M059J (cell line): ENCODE measurements at places on chromosomes 6 and 20.

DNA sequence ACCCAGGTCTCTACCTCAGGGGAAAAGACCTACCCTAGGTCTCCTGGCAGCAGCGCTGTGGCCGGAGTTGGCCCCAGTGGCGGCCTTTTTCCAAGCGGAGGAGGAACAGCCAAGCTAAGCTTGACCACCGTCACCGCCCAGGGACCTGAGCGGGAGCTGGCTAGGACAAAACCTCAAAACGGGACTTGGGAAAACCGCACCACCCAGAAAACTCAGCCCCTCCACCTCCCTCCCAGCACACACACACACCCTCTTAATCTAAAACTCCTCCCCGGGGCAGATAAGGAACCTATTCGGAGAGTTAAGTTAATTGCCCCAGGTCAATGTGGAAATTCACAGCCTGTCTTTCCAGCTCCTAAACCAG is 2.7 kb upstream of the TRERF1 start:
- DNase-seq: no peak

DNA sequence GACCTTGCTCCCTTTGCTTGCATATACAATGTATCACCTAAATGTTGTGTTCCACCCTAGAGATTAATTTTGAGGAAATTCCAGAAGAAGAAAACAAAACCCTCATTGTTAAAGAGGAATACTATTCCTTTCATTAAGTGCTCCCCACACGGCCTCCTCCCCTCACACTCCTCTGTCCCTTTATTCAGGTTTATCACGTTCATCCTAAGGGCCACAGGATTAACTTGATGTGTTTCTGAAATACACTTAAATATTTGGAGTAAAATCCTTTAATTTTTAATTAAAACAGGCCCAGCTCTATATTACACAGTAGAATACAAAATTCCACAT is 89.4 kb upstream of the MRPS10 start:
- no peak for DNase-seq

DNA sequence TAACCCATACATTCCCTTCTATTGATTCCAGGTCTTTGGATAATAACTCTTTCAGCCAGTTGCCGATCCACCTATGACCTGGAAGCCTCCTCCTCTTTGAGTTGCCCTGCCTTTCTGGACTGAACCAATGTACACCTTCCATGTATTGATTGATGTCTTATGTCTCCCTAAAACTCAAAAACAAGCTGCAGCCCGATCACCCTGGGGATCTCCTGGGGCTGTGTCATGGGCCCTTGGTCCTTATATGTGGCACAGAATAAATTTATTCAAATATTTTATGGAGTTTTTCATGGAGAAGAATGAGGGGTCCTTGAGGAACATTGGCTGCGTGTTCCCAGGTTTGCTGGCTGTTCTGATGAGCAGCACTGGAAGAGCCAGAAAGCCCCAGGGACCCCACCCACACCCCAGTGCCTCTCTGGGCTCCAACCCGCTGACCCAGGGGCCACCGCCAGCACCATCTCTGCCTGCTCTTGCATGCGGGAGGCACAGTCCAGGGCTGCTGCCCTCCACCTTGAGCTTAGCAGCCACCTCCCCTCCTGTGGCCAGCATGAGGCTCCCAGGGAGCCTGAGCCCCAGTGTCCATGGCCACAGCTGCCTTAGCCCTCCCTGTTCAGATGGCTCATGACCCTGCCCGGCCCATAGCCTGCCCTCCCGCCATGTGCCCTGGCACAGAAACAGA is 36.5 kb upstream of the CST7 start:
- no peak for DNase-seq

GRCh38 chr20:36824142-36824940 is 50.8 kb upstream of the DSN1 start:
- peak; percentile 24 for DNase-seq

DNA sequence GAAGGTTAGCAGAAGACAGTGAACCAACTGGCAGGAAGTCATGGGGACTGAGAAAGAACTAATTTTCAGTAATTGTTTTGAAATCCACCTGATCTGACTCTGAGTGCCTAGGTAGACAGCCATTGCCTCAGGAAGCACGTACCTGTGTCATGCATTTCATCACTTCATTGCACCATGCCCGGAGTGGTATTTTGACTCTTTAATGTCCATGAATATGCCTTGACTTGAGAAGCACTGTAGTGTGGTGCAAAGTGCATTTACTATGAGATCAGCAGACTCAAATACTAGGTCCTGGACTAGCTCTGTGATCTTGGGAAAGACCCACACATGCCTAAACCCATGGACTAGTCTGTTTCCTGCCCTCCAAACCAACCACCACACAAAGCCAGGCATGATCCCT is 370.9 kb upstream of the MARCKS start:
- no peak for DNase-seq

DNA sequence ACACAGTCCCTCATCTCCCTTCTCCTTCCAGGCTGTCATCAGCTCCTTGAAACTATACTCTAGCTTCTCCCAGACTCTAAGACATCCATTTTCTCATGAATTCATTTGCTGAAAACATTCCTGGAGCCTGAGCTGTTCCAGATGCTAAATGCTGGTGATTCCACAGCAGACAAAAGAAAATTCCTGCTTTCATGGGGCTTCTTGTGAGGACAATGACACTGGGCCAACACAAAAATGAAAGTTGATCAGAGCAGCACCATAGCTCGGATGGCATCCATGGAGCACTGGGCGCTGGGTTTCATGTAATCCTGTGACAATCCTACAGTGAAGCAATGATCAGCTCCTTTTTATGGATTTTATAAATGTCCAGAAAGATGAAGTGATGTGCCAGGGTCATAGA is 47.4 kb upstream of the STX16 start:
- peak; percentile 27 for DNase-seq

DNA sequence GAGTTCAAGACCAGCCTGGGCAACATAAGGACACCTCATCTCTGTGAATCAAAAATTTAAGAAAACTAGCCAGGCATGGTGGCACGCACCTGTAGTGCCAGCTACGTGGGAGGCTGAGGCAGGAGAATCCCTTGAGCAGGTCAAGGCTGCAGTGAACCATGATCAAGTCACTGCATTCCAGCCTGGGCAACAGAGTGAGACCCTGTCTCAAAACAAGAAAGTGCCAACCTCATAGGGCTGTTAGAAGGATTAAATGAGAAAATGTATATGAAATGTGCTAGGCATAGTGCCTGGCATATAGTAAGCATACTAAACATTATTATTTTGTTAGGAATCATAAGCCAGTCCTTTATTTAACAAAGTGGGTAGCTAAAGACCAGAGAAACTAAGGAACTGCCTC is 9.1 kb upstream of the MDGA1 start:
- DNase-seq: no peak

DNA sequence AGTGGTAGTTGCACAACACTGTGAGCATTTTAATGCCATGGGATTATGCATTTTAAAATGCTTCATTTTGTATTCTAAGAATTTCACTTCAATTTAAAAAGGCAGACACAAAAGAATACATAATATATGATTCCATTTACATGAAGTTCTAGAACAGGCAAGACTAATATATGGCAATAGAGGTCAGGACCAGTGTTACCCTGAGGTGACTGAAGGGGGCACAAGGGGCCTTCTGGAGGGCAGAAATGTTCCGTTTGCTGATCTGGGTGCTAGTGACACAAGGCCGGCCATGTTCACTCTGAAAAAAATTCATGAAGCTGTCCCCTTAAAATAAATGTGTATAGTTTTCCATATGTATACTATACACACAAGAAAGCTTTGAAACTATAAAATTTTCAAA is 28.5 kb downstream of the TASP1 start:
- no peak for DNase-seq

GRCh38 chr6:121724576-121724975 is 289.1 kb downstream of the GJA1 start:
- DNase-seq: no peak

GRCh38 chr20:5402903-5403531 is 86.3 kb upstream of the PROKR2 start:
- peak; percentile 22 for DNase-seq

DNA sequence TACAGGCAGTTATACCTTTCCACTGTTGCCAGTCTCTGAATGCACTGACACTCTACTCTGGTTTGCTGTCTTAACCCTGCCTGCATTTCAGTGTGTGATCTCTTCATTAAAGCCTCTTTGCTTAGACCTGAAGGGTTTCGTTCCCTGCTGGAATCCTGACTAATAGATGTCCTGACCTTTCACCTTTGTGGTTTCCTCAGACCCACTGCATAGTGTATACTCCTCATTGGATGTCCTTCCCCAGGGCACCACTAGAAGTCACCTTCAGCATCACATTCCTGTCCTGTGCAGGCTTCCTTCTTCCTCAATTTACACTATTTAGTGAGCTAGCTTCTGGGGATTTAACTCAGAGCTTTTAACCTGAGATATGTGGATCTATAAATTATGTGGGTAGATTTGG is 120.6 kb downstream of the RCAN2 start:
- DNase-seq: peak; percentile 64

DNA sequence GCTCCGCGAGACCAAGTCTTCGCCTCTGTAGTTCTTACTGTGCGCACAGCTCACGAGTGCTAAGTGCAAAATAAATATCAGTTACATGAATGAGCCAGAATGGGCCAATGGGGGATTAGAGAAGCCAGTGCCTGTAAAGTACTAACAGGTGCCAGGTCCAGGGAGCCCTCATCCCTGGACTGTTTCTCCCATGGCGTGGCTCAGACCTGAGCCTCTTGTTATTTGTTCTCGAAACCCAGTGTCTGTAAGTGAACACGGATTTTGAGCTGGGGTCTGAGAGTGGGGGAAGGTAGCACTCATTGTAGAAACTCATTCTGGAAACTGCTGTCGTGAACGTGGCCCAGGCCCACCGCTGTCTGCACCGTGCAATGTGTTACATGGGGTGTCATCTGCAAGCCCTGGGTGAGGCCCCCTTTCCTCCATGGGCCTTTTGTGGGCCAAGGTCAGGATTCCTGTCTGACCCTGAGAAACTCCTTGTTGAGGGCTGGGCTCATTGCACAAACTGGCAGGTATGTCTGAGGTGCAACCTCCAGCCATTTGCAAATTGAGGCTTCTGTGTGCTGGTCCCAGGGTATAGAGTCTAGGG is 154.7 kb downstream of the SYCP2 start:
- DNase-seq: no peak

GRCh38 chr20:5168651-5169396 is 42.0 kb downstream of the CDS2 start:
- DNase-seq: peak; percentile 72
